Urinary bladder (tissue), 4 donors: ENCODE measurements at places on chromosomes 1 and 21. TPM values are rescaled to one million over a fixed set of nuclear protein-coding genes. Genes with fewer than 3 reads are reported as not detected.

Gene SPRR2A
- polyA plus RNA-seq, result not detected

Gene CD52
- polyA plus RNA-seq, result 17.0 TPM

Gene LCE1D
- not detected for polyA plus RNA-seq

Gene PLEKHG5
- polyA plus RNA-seq, result 5.8 TPM

Gene SLC6A9
- polyA plus RNA-seq, result 19.8 TPM
